Naive B cell (primary cell): ENCODE measurements at places on chromosomes 12 and 14.

DNA sequence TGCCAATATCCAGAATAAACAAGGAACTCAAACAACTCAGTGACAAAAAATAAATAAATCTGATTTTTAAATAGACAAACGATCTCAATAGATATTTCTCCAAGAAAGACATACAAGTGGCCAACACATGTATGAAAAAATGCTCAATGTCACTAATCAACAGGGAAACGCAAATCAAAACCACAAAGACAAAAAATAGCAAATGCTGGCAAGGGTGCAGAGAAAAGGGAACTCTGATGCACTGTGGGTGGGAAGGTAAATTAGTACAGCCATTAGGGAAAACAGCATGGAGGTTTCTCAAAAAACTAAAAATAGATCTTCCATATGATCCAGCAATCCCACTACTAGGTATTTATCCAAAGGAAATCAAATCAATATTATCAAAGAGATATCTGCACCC is 3.5 kb upstream of the EIF5 start:
- DNase-seq = no peak

GRCh38 chr12:132909030-132909368 is 21.6 kb upstream of the CHFR start:
- no peak for DNase-seq

- peak; percentile 25 for DNase-seq
These were observed 19.0 kb upstream of the KRAS start for GRCh38 chr12:25269701-25270100.

GRCh38 chr14:100083706-100084105 is 18.5 kb downstream of the EVL start:
- DNase-seq = no peak

GRCh38 chr12:22526836-22527235 is 17.5 kb downstream of the C2CD5 start:
- no peak for DNase-seq

DNA sequence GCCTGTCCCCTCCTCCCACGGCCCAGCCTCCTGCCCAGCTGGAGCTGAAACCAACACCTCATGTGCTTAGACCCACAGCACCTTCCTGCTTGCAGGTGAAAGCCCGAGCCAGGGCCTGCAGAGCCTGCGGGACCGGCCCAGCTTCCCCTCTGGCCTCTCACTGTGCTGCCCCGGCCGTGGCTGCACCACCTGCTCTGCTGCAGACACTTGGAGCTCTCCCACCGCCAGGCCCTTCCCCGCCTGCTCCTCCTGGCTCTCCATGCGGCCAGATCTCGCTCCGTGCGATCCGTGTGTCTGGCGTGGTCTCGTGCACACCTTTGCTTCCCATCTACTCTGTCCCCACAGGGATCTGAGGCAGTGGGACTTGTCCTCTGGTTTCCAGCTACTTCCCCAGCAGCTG is 72.2 kb upstream of the FBRSL1 start:
- DNase-seq = no peak

DNA sequence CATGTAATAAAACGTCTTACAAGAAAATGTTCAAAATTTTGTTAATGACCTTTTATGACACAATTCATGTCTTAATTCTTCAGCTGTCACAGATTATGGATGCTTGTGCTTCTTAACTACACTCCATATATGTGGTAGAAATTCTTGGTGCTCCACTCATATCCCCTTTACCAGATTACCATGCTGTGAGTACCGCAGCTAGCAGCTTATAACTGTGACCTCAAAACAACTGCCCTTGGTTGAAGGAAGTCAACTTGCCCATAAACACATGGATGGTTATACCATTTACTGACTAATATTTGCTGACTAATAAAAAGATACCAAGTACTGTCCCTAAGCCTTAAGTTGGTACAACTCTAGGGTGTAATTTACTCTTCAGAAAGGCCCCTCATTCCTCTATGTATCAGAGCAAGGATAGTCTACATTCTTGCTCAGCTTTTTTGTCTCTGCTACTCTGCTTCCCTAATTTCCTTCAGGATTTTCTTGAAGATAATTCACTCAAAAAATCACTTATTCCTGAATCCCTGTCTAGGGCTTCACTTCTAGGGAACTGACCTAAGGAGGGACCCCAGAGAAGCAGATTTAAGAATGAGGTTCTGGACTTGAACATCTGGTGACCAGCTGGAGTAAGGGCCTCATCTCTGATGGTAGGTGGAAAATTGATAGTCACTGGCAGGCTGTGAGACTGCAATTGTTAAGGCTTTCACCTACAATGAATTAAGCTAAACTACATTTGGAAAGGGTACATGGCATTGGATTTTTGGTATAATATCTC is 152.3 kb downstream of the SLC6A15 start:
- no peak for DNase-seq
